ENCODE measurements at places on chromosomes 3 and 15.

DNA sequence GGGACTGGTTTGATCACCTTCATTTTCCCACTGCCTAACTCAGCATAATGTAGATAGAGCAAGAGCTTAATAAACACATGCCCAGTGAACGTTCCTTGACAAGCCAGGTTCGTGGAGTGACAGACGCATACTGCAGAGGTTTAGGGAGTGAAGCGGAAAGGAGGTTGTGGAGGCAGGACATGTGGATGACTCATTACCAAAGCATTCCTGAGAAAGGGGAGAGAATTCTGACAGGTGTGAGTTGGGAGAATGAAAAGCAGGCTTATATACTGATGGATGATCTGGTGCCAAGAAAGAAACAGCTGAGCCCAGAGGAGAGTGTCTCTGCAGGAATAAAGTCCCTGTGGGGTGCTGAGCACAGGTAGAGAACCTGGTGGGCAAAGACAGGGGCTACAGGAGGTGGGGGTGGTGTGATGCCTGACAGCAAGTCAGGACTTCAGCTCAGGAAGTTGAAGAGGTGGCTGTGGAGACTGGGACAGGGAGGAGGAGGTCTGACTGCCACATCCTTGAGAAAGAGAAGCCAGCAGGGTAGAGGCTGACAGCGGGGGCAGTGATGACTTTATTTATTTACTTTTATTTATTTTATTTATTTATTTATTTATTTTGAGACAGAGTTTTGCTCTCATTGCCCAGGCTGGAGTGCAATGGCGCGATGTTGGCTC is 2.4 kb upstream of the RPL29 start:
- no peak for DNase-seq

DNA sequence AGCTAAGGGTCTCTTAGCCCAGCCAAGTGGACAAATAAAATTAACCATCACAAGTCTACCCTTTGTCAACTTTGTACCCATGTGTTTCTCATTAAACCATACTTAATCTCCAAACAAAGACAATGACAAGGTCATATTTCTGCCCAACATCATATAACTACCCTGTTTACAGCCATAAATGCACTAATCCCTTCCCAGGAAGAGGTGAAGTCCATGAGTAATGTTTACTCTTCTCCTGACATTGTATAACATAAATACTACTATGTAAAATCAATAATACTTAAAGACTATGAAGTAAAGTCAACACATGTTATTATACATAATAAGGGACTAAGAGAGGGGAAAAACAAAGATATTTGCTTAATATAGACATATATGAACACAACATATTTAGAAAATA is 38.5 kb upstream of the FAN1 start:
- DNase-seq = no peak

DNA sequence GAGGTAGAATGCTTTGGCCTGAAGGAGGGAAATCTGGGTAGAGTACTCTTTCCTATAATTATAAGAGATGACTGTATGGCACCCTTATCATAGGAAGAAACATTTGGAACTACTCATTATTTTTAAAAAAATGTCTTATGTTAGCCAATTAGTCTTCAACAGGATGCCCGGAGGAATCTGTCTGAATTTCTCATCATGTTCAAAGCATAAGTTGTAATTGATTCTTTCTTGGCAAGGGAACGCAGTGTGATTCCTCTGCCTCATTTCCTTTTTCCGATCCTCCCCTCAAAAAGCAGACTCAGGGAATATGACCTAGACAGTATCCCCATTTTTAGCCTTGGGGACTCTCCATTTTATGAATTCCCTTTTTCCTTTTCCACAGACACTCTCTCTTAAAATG is 165.1 kb downstream of the IL5RA start:
- DNase-seq = no peak

DNA sequence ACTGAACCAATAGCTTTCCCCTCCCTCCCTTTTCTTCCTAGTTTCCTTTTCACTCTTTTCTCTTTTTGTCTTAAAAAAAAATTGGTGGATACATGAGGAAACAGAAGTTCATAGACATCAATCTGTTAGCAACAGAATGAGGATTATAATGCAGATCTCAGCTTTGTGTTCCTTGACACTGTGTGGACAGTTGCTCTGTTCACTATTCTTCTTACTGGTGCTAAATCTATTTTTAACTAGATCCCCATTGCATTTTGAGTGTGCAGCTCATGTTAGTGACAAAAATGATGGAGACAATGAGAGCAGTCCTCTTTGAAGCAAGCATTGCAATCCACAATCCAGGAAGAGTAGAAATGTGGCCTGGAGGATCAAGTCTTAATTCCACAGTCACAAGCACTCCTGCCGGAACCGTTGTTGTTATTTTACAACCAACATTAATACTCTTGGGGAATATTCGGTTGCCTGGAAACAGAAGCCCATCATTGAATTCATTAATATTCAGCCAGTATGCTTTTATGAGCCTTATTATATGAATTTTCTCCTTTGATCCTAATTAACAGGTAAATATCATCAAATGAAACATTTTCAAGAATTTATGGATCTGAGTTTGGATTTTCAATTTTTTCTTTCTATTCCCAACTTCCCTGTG is 1016.8 kb downstream of the NTRK3 start:
- no peak for DNase-seq

GRCh38 chr3:87435926-87436620 is 159.7 kb upstream of the POU1F1 start:
- no peak for DNase-seq

DNA sequence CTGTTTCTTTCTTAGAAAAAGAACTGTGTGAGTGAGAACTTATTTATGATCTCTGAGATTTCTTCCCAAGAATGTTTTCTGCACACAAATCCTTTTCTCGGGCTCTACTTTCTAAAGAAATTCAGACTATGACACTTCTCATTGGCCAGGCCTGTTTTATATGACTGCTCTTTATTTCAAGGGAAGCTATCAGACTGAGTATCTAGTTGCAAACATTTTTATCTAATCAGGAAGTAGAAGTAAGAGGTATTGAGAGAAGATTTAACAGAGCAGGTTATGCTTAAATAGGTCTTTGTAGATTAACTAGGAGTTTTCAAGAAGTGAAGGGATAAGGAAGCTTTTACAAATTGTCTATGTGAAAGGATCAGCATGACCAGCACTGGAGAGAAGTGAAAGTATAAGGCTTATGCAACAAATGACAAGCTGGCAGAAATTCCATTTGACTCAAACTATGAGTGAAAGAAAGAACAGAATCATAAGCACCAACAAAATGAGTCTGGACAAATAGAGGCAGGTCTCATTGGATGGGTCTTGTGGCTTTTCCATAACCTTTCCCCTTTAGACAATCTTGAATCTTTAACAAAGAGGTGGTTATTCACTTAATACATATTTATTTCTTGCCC is 71.9 kb upstream of the CHL1 start:
- DNase-seq = no peak

GRCh38 chr3:197487911-197488391 is 67.8 kb downstream of the BDH1 start:
- no peak for DNase-seq

DNA sequence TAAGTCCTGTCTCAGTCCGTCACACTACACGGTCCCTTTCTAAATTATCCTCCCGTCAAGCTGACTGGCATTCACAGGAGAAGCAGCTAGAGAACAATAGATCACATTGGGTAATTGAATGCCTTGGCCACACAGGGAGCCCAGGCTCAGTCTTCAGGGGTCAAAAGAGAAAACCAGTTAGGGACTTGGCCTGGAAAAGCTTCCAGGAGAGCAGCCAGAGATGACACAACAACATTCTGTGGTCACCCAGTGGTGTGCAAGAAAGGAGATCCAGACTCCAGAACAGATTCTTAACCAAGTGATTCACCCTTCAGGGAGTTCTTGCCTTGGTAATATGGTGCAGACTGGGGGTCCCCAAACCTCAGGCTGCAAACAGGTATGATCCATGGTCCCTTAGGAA is 15.9 kb downstream of the ARHGAP31 start:
- no peak for DNase-seq

DNA sequence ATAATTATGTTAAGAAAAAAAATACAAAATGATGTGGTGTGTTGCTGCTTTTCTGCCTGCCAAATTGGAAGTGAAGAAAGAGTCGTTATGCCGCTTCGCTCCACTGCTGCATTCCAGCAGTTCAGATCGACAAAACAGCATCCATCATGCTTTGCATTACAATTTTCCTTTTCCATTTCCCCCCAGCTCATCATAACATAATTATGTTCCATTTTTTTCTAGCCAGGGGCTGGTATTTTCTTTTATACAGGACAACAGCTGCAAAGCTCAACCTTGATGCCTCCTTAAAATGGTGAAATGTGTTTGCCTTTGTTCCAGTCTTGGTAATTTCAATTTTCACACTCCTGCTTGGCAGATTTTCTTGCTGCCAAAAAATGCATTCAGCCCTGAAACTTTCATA is 44.9 kb upstream of the KBTBD12 start:
- no peak for DNase-seq

GRCh38 chr3:150179330-150179729 is 208.6 kb upstream of the PFN2 start:
- DNase-seq = no peak

GRCh38 chr15:35279811-35280210 is 194.7 kb upstream of the NANOGP8 start:
- DNase-seq = no peak

DNA sequence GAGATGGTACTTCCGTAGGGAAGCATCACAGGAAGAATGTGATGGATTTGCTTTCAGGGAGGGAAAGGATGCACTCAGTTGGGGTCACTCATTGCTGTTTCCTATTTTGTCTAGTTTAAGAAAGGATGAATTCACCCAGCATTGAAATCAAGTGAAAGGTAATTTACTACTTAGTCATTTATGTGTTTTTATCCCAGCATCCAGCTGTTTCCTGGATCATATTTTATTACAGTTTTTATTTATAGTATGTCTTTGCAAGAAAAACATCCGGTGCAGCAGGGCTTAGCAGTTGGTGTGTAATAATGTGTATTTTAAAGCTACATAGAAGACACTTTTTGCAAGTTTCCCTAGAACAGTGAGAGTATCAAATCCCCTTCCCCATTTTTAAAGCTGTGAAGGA is 37.4 kb upstream of the GOLGA8B start:
- no peak for DNase-seq

DNA sequence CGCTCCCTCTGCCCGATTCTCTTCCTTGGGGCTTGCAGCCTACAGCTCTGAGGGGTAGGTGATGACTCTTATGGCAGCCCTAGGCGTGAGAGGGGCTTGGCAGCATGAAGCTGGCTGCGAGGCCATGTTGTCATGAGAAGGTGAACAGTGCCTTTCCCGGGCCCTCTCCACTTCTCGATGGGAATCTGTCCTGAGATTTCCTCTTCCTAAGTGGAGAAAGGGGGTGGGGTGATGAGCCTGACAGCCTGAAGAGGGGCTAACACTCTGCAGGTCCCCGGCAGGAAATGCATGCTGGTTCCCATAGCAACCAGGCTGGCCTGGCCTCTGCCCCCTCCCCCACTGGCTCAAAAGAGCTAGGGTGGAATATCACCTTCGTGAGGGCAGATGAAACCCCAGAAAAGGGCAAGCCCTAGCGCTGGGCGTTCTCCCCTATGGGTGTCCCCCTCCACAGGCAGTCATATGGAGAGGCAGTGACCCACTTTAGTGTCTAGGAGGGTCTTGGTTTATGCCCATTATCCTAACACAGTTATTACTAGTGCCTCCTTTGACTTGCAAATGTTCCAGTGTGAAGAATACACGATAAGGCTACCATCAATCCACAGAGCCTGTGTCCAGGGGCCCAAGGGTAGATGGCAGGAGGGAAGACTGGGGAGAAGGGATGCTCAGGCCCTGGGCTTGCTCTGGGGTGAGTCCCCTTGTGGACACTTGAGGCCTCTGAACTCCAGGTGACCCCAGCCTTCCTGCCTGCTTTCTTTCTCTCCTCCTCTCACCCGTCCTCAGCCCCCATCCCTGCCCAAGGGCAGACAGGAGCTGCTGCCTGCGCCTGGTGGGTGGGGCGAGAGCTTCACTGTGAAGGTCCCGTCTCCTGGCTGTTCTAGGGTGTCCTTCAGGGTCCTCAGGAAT is 13.2 kb downstream of the EPHB3 start:
- no peak for DNase-seq

- DNase-seq = no peak
These were observed 86.9 kb downstream of the IL5RA start for GRCh38 chr3:3023111-3023745.

- DNase-seq = no peak
These were observed 466 bp downstream of the IQSEC1 start for GRCh38 chr3:13072600-13073325.

DNA sequence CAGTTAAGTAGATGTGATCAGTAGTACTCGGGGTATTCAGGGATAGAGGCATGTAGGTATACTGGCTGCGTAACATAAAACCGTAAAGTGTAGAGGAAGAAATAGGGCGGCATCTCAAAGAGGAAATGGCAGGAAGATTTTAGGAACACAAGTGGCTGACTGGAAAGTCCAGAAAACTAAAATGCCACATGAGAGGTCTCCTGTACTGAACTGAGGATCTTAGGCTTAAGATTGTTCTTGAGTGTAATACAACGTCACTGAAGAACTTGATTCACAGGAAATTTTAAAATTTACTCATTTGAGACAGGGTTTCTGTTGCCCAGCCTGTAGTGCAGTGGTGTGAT is 2.3 kb upstream of the LMLN start:
- DNase-seq = no peak

GRCh38 chr3:28008235-28008634 is 233.2 kb upstream of the CMC1 start:
- no peak for DNase-seq

DNA sequence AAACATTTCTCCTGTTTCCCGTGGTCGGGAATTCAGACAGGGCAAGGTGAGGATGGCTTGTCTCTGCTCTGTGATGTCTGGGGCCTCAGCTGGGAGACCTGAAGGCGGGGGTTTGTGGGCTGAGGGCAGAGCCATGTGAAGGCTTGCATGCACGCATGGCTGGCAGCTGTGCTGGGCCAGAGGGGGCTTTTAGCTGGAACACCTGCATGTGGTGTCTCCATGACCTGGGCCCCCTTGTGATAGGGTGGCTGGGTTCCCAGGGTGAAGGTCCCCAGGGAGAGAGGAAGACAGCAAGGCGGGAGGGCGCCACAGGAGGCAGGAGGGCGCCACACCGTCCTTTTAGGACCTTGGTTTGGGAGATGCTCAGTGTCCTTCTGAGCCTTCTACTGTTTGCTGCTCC is 101.6 kb upstream of the PRR23E start:
- no peak for DNase-seq

GRCh38 chr3:52452570-52453221 is 1.1 kb downstream of the TNNC1 start:
- DNase-seq = no peak

DNA sequence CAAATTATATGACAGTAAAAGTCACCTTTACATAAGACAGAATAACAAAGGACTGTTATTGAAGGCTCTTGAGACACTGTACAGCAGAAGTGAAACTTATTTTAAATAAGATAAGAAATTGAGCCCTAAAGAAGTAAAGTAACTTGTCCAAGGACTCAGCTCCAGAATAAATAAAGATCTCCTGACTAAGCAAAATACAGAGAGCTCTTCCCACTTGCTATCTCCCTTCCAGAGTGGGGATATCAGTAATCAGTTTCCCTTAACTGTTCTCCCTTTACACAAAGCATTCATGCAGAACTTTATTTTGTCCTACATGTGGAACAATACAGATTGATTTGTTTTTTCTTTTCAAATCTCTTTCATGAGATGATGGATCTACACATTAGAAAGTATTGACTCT is 129.5 kb upstream of the BHLHE40 start:
- DNase-seq = no peak
